ENCODE measurements at places on chromosomes 5 and 9.

DNA sequence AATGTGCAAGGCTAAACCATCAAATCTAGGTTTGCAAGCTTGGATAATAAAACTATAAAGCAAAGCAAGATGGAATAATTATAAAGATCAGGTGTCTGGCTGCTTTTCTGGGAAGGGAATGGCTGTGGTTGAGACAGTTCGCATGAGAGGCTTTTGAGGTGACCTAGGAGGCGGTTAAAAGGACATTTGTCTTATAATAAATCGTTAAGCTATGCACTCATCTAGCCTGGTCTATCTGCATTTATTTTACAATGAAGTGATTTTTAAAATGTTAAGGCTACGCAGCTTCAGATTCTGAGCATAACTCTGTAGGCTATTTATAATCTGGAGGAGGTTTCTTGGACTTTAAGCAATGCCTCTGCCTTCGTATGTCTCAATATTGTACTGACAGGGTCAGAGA is 29.4 kb upstream of the MAN2A1 start:
- DNase-seq = no peak

DNA sequence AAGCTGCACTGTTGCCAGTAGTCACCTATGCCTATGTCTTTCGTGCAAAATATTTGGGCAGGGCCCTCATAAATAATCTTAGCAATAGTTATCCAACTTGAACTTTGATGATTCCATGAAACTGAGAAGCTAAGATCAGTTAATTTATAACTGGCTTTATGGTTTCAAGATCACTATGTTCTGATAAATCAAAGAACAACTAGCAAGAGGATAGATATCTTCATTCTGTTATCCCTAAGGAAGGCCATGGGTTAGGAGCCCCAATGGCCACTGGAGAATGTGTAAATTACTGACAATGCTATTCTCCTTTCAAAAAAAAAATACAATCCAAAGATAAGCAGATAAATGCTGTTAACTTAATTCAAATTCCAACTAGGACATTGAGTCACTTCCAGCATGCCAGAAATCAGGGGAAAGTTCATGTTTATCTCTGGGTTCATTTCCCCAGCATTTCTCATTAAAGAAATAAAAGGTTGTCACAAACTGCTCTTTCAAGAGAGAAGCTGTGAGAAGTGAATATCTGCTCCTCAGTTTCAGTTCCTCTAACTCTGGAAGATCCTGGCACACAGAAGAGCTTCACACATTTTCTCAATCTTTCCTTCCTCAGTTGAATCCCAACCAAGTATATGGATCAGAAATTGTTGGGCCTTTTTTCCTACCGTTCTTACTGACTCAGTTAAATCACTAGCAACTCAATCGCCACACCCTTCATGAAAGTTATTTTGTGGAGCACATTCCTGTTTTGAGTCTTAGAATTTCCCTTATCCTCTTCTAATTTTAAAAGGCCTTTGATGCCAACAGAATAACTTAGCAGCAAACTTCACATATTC is 59.6 kb upstream of the SLC1A1 start:
- DNase-seq = no peak

- no peak for DNase-seq
Observed at GRCh38 chr5:9468060-9468388, 77.9 kb downstream of the SEMA5A start.

GRCh38 chr9:131238402-131239021 is 37.8 kb downstream of the FAM78A start:
- DNase-seq = no peak

DNA sequence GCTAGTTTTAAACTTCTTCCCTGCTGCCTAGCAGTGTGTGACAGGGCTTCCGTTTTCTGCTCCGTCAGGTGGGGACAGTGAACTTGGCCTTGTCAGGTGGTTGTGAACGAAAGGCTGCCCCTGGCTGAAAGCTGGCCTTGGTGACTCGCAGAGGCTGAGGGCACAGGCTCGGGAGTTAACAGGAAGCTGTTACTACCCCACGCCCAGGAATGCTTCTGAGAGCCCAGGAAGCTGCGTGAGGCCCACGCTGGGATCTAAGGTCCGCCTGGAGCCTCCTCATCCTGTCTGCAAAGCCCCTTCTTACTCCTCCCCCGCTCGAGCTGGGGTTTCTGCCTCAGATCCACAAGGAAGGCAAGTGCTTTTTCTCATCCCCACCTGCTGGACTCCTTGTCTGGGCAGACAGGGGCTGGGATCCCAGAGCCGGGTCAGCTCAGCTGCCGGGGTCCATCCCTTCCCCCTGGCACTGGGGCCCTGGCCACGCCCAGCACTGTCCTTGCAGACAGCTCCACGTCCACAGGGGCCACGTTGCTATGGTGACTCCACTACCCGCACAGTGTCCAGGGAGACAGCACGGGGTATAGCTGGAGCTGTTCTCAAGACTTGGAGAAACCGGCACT is 124.7 kb upstream of the TBC1D2 start:
- no peak for DNase-seq

- no peak for DNase-seq
Observed at GRCh38 chr9:106588626-106589025, 274.3 kb upstream of the ZNF462 start.

Measured in head of caudate nucleus (tissue), 42 donors.